ENCODE measurements at places on chromosomes 7 and 10.

- no peak for DNase-seq
Measured at GRCh38 chr10:78985973-78986818, 82.6 kb upstream of the ZMIZ1 start.

DNA sequence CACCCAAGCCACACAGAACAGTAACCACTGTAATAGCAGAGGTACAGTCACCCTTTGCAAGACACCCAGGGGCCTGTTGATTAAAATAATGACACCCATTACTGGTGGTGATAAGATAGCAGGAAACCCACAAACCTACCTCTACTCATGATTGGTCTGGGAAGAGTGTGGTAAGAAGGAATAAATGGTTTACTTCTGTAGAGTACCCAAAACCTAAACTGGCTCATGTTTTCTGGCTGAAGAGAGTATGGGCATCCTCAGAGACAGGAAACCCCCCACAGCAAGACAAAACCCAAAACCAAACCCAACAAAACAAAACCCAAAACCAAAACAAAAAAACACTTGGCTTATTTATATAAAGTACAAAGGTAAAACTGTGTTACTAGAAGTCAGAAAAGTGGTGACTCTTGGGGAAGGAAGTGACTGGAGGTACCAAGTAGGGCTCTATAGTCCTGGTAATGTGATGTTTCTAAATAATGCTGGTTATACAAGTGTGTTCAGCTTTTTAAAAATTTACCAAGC is 15.5 kb upstream of the DNAJB12 start:
- no peak for DNase-seq

GRCh38 chr7:127135871-127136485 is 116.8 kb downstream of the GRM8 start:
- DNase-seq = no peak

GRCh38 chr7:548401-548800 is 28.8 kb upstream of the PDGFA start:
- DNase-seq = no peak

DNA sequence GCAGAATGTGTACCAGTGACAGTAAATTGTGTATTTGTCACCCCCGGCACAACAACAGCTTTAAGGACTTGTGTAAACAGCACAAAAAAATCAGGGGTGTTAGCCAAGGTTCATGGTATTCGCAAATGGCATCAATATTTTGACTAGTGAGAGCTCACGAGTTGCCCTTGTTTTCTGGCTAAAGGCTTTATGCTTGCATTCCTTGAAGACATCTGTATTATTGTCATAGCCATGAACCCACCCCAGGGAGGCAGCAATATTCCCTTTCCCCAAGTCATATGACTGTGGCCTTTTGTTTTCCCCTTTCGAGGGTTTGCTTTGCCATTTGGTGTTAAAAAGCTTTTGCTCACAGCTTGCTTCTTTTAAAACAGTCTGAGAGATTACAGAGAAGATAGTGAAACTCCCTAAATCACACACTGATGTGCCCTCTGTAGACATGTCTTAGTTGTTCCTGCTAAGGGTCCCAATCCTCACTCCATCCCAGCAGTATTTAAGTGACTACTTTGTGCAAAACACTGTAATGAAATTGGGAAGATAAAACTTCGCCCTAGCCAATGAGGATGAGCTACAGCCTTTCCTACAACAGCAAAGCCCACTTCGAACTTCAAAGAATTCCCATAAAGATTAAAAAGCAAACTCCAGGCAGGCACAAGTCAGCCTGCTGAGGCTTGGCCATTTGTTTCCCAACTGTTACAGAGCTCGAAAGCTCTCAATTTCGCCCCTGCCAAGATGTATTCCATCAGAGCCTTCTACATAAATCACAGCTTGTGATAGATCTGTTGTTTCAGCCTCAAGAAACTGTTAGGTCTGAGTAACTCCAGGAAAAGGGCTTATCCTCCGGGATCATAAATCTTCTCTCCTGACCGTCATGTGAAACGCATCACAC is 172.3 kb downstream of the ADAM12 start:
- DNase-seq = no peak

DNA sequence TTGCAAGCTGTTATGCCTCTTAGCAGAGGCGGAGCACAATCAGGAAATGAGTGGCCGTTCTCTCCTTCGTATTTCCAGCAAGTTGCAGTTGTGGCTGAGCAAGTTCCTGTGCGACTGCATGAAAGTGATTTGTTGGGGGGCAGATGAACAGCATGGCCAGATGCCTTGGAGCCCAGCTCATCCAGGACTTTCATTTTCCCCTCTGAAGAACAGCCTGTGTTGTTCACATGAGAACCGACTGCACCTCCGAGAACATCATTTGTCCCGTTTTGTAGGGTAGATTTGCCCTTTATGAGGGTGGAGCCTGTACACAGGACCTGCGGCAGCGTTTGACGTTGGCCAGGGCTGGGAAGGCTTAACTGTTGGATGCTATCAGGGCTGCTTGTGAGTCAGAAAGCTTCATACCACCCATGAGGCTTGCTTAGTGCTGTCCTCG is 4.4 kb downstream of the BAG3 start:
- DNase-seq = peak; percentile 70

DNA sequence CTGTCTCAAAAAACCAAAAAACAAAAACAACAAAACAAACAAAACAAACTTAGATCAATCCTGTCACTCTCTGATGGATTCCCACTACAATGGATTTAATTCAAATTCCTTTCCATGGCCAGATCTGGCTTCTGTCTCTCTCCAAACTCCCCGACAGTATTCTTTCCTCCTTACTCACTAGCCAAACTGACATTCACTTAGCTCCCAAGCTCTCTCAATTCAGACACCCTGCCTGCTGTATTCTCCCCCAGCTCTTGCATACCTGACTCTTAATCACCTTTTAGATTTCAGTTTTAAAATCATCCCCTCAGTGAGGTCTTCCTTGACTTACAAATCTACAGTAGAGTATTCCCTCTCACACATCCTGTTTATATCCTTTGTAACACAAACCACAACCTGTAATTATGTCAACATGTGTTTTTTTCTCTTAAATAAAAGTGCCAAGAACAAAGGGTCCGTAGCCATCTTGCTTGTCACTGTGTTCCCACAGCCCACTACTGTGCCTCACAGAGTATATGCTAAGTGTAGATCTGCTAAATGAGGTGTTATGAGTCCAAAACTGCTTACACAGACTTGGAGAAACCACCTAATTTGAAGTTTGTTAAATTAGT is 14.4 kb downstream of the HERPUD2 start:
- no peak for DNase-seq

DNA sequence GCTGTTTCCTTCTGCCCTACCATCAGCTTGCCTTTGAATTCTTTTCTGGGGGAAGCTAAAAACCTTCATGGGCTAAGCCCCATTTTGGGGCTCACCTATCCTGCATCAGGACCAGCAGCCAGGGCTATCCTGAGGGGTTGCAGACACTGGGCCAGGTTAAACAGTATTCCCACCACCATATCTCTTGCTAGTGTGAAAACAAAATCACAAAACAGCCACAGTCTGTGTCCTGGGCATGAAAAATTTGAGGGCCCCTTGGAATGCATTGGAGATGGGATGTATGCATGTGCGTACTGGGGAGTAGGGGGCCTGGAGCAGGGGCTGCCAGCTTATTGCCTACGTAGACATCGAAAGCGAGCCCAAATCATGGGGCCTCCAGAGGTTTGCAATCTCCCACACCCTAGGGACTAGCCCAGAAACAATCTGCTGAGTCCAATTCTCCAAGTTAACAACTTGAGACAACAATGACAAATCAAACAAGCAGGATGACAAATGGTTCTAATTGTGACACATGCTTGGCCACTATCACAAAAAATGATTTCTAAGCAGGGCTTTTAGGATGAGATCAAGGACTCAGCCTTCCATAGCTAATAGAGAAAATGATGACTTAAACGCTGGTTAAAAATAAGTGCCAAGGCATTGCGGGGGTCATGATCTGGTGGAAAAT is 557.1 kb downstream of the KCNMA1 start:
- DNase-seq = no peak

- DNase-seq = no peak
Measured at GRCh38 chr10:123858077-123858681, 33.4 kb downstream of the CPXM2 start.

GRCh38 chr10:88110355-88110754 is 246.9 kb downstream of the PTEN start:
- DNase-seq = no peak

DNA sequence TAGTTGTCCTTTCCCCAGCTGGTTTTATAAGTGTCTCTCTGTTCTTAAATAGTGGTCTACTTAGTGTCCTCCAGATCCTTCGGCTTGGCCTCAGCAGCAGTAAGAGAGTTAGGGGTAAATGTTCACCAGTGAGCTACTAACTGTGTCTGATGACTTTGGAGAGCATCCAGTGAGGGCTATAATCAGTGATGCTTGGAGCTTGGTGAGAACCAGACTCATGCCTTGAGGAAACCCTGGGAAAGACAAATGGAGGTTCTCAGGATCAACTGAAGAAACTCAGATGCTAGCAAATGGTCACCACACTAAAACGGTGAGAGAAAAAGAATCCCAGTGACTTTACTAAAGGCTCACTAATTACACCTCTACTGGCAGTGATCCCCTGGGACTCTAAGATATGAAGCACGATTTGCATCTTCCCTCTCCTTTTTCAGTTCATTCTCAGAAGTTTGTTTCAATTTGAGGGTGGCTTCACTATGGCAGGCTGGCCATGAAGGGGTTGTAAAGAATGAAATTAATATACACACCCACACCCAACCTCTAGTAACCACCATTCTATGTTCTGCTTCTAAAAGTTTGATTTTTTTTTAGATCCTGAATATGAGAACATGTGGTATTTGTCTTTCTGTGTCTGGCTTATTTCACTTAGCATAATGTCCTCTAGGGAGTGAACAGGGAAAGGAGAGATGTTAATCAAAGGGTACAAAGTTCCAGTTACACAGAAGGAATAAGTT is 177.9 kb downstream of the PDE1C start:
- no peak for DNase-seq

DNA sequence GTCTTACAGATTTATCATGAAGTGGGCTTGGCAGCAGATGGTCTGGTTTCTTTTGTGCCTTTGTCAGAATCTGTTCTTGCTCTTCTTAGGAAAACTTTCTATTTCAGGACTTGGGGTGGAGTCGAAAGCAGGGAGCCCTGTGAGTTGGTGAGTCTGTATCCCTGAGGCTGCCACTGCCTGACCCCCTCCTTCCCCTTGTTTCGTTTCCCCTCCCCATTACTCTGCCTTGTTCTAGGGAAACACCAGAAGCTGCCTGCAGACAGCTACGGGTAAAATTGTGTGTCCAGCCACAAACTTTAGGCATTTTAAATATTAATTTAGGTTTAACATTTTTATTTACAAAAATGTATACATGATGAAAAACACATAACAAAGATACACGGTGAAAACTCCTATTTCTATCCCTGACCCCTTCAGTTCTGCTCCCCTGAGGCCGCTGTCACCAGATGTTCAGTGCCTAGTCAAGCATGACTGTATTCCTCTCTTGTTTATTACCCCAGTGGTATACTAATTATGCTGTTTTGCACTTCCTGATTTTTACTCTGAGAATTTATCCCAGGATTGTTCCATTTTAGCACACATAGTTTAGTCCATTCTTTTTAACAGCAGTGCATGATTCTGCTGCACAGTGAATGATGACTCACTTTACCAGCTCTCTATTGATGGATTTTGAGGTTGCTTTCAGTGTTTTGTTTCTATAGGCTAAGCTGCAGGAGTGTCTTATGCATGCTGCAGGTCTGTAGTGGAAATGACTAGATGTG is 9.1 kb downstream of the TSPAN14 start:
- DNase-seq = no peak

DNA sequence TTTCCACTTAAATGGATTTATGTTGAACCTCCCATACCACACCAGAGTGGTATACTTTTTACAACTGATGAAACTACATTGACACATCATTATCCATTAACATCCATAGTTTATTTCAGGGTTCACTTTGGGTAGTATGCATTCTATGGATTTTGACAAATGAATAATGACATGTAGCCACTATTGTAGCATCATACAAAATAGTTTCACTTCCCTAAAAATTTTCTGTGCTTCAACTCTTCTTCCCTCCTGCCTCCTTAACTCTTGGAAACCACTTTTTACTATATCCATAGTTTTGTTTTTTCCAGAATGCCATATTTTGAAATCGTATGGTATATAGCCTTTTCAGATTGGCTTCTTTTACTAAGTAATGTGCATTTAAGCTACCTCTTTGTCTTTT is 199.5 kb upstream of the TMEM196 start:
- no peak for DNase-seq

GRCh38 chr10:86821388-86821999 is 65.1 kb downstream of the BMPR1A start:
- DNase-seq = no peak

- DNase-seq = no peak
Measured at GRCh38 chr7:27459021-27459730, 203.5 kb downstream of the HIBADH start.

GRCh38 chr7:134474828-134475227 is 15.9 kb upstream of the AKR1B1 start:
- no peak for DNase-seq

GRCh38 chr10:34547291-34547690 is 267.8 kb downstream of the PARD3 start:
- DNase-seq = no peak

GRCh38 chr10:72953687-72954086 is 919 bp downstream of the PLA2G12B start:
- no peak for DNase-seq

DNA sequence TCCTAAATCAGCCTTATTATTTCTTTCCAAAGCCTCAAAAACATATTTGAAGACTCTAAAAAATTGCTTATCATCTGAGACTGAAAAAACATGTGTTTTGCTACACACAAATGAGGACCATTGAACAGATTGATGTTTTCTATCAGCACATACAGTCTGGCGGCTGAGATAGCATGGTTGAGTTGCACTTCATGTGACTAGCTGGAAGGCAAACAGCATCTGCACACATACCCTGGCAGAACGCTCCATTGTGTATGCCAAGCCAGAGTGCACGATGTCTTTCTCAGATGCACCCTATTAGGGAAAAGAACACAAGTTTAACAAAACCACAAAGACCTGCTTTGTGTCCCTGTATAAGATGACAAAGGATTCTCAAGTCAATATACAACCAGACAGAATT is 33.0 kb downstream of the FAM25A start:
- DNase-seq = no peak

DNA sequence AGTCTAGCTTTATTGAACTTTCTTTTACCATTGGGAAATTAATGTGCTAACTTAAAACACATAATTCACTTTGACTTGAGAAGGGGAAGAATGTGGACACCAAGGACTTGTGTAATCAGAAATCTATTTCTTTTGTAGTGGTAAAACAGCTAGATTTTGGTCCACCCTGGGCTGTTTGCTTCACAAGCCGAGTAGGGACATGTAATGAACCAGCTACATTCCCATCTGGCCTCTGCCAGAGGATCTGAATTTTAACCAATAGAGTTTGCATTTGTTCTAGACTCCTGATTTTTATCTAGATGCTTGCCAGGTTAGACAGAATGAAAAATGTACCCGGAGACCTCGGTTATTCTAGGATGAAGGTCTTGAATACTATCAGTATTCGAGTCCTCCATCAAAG is 1.9 kb downstream of the CACNB2 start:
- DNase-seq = no peak

- no peak for DNase-seq
Measured at GRCh38 chr7:132049462-132050304, 493.3 kb upstream of the PODXL start.

- DNase-seq = no peak
Measured at GRCh38 chr7:20796500-20796899, 9.8 kb upstream of the SP8 start.

- peak; percentile 71 for DNase-seq
Measured at GRCh38 chr10:6721964-6722615, 142.0 kb upstream of the PRKCQ start.

- DNase-seq = no peak
Measured at GRCh38 chr10:32410569-32410968, 35.4 kb upstream of the CCDC7 start.

- DNase-seq = no peak
Measured at GRCh38 chr7:4233621-4234497, 448.2 kb upstream of the FOXK1 start.

- peak; percentile 3 for DNase-seq
Measured at GRCh38 chr7:67625257-67625737, 628.7 kb downstream of the TYW1 start.

Measured in non-pigmented ciliary epithelial cell (primary cell).